ENCODE measurements at places on chromosomes 6 and 20.
A peak's percentile ranks its signal among the peaks of the same experiment; 100 is the strongest.

GRCh38 chr6:98946879-98947410 lies 801 bp downstream of the FBXL4 start:
- no peak for DNase-seq

DNA sequence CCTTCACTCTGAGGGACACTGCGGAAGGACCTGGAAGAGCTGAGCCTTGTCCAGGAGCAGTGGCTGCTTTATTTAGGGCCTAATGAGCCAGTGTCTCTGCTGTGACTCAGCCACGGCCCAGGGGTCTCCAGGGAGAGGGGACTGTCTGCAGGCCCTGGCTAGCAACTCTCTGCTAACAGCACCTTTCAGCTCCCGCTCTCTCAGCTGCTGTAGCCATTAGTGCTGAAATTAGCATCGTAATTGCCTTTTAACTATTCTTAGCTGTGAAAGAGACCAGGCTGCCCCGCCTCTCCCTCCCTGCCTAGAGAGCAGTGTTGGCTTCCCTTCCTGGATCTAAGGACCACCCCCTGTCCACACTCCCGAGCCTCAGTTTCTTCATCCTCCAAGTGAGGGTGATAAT lies 53.1 kb upstream of the SLC32A1 start:
- DNase-seq = peak; percentile 58

DNA sequence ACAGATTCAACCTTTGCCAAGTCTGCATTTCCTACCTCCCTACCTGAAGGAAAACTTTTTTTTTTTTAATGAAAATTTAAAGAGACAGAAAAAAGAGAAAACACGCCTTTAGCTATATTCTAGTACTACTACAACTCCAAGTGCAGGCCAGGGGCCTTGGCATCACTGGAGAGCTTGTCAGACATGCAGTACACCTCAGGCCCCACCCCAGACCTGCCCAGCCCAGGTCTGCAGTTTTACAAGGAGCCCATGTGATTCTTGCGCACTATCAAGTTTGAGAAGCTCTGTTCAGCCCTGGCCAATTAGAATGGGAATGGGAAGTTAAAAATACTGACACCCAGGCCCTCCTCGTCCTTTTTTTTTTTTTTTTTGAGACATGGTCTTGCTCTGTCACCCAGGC lies 85.0 kb downstream of the NFATC2 start:
- DNase-seq = no peak

- no peak for DNase-seq
Measured at GRCh38 chr6:68372991-68373390, 262.1 kb upstream of the ADGRB3 start.

- no peak for DNase-seq
Measured at GRCh38 chr6:150723857-150724256, 124.2 kb downstream of the PLEKHG1 start.

GRCh38 chr6:37004044-37004980 lies 1.1 kb upstream of the FGD2 start:
- DNase-seq = no peak

- no peak for DNase-seq
Measured at GRCh38 chr20:19692685-19693119, 65.4 kb upstream of the RIN2 start.

DNA sequence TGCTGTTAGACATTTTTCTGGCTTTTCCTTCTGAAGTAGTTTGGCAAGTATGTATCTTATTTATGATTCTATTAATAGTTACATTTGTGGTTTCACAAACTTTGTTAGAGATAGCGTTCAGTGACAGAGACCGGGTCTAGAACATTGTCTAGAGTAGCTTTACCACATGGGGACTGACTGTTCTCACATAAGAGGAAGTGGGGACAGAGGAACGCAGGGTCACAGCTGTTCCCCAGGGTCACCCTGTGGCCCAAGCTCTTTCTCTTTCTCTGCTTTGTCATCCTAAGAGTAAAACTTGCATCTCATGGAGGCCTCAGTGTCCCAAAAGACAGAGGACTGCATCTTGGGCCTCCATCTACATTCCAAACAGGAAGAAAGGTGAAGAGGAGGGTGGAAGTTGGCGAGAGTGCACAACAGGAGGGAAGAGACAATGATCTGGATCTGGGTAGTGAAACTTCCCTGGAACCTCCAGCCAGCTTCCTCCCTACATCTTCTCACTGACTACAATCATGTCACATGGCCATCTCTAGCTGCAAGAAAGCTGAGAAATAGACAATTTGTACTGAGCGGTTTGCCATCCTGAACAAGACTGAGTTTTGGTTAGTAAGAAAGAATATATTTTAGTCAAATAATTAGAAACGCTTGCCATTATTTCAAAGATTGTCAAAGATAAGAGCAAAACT lies 645.8 kb upstream of the ARID1B start:
- no peak for DNase-seq

- DNase-seq = no peak
Measured at GRCh38 chr6:138248011-138248410, 29.7 kb upstream of the PBOV1 start.

DNA sequence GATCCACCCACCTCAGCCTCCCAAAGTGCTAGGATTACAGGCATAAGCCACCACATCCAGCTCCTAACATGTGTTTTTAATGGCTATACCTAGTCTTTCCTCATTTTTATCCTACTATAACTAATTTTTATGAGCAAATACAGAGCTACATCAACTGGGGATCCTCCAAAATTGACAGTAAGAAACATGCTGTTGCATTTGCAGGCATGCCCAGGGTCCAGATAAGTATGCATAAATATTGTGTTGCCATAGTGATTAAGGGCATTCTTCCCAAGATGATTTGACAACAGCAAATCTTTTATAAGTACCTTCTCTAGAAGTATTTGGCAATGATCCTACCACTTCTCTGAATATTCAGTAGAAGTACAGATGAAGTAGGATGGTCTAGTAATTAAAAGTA lies 41.9 kb upstream of the MOXD1 start:
- DNase-seq = no peak

- DNase-seq = no peak
Measured at GRCh38 chr6:111523484-111524167, 40.6 kb upstream of the REV3L start.

DNA sequence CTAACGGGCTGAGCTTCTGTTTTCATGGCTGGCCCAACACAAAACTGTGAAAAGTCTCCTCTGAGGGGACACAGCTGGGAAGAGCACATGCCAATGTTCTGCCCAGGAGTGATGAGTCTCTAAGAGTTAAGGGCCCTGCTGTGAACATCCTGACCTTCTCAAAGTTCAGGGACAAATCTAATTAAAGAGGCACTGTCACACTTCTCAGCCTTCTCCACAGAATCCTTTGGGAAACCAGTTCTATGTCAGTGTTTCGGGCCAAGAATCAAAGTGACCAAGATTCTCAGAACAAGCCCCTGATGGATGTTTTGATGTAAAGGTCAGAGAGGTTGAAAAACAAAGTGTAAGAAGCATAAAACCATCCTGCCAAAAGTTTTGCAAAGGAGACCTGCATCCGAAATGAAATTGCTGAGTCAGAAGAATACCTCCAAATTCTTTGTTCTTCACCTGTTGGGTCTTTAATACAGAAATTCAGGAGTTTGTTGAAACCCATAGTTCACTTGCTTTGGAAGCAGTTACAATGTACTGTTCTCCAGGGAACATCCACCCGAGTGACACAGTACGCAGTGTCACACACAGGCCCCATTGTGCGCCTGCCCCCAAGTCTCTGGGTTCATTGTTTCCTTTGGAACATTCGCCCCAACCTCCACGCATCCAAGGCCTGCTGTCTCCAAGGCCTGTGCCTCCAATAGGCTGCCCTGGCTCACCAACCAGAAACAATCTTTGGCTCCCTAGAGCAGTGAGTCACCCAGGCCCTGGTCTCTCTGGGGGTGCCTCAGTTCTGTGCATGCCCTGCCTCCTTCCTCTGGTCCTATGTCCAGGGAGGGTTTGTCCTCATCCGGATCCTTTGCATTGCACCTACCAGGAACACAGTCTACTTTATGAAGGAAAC lies 65.5 kb upstream of the QKI start:
- DNase-seq = no peak

DNA sequence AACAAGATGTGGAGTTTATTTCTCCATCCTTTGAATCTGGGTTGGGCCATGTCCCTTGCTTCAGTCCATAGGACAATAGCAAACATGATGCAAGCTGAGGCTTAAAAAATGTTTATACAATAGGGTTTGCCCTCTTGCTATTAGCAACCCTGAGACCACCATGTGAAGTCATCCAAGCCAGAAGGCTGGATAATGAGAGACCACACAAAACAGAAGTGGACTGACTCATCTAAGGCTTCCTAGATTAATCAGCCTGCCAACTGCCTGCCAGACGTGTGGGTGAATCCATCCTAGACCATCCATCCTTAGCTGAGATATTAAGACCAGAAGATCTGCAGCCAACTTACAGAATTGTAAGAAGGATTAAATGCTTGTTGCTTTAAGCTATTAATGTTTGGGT lies 38.1 kb upstream of the ISM1 start:
- no peak for DNase-seq

- no peak for DNase-seq
Measured at GRCh38 chr6:157392927-157393668, 12.1 kb downstream of the ZDHHC14 start.

- DNase-seq = no peak
Measured at GRCh38 chr6:43026365-43026764, 4.9 kb downstream of the RRP36 start.

- no peak for DNase-seq
Measured at GRCh38 chr20:63488315-63489251, 10.3 kb downstream of the EEF1A2 start.

GRCh38 chr6:81487489-81487888 lies 265.0 kb downstream of the TENT5A start:
- no peak for DNase-seq

- no peak for DNase-seq
Measured at GRCh38 chr6:28747083-28747630, 176.6 kb downstream of the TRIM27 start.

DNA sequence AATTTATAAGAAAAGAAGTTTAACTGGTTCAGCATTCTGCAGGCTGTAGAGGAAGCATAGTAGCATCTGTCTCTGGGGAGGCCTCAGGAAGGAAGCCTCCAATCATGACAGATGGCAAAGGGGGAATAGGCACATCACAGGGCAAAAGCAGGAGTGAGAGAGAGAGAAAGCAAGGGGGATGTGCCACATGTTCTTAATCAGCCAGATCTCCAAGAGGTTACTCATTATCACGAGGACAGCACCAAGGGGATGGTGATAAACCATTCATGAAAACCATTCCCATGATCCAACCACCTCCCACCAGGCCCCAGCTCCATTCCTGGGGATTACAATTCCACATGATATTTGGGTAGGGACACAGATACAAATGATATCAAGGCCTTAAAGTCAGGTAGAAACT lies 217.5 kb upstream of the TCF21 start:
- no peak for DNase-seq

GRCh38 chr6:30912746-30913520 lies 1.1 kb upstream of the VARS2 start:
- no peak for DNase-seq

DNA sequence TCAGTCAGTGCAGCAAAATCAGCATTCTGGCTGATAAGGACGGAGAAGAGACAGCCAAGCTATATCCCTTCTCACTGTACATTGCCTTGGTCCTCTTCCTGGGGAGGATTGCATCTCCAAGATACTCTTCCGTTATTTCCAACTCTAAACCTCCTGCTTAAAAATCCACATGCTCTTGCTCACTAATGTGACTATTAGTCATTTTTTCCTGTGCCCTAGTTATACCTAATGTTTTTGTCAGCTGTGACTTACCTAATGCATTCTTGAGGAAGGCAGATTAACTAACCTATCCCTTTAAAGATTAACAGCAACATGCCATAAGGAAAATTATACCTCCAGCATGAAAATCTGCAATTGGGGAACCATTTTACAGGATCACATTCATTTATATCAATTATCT lies 317.6 kb downstream of the BTBD9 start:
- DNase-seq = no peak

DNA sequence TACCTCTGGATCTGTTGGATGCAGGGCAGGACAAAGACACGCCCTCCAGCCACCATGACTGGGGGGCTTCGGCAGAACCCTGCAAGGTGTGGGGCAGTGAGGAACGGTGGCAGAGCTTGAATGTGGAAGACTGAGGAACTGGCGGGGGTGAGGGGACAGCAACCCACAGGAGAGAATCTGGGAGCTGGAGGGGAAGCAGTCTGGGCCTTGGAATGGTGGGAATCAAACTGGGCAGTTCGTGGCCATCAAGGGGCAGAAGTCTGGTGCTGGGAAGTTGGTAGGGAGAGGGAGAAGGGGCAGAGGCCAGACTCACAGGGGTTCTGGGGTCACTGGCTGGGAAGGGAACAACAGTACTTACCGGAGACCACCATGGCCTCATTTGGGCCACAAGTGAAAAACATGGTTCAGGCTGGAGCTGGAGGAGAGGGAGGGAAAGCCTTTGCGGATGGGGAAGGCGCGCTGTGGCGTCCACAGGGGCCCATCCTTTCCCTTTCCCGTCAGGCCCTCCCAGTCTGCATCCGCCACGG lies 635 bp downstream of the FLOT1 start:
- DNase-seq = no peak

- no peak for DNase-seq
Measured at GRCh38 chr20:49247792-49248191, 28.6 kb downstream of the DDX27 start.

GRCh38 chr6:47135772-47136171 lies 93.6 kb upstream of the ADGRF1 start:
- no peak for DNase-seq

DNA sequence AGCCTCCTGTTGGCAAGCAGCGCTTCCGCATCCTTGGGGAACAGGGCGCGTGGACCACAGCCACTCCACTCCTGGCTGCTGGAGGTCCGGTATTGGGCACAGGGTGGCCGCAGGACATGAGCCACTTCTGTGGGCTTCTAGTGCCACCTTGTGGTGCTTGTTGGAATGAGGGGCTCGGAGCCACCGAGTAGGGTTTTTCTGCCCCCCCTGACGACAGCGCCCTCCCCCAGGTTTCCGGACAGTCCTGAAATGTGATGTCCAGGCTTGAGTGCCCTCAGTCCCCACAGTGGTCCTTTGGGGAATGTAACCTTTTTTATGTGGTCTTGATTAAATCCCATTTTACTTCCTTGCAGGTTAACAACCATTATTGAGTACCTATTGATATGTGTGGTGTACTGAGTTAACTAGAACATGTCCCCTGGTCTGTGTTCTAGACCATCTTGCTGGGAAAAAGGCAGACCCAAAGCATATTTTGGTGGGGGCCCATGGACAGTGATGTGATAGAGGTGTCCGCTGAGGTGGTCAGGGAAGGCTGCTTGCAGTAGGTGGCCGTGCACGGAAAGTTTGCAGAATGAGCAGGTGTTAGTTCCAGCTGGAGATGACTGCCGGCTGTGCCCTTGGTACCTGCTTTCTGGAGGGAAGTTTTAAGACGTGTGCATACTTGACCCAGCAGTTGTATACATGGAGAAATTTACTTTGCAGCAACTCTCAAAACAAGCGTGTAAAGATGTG lies 70.0 kb downstream of the PTPN1 start:
- no peak for DNase-seq

- DNase-seq = no peak
Measured at GRCh38 chr6:138803861-138804260, 8.0 kb downstream of the ECT2L start.

Data from NCI-H1417 treated with DMSO at 0.1 percent for 48 hours (cell line).